RKO (cell line): ENCODE measurements at places on chromosomes 4 and X.
A peak's percentile ranks its signal among the peaks of the same experiment; 100 is the strongest.

DNA sequence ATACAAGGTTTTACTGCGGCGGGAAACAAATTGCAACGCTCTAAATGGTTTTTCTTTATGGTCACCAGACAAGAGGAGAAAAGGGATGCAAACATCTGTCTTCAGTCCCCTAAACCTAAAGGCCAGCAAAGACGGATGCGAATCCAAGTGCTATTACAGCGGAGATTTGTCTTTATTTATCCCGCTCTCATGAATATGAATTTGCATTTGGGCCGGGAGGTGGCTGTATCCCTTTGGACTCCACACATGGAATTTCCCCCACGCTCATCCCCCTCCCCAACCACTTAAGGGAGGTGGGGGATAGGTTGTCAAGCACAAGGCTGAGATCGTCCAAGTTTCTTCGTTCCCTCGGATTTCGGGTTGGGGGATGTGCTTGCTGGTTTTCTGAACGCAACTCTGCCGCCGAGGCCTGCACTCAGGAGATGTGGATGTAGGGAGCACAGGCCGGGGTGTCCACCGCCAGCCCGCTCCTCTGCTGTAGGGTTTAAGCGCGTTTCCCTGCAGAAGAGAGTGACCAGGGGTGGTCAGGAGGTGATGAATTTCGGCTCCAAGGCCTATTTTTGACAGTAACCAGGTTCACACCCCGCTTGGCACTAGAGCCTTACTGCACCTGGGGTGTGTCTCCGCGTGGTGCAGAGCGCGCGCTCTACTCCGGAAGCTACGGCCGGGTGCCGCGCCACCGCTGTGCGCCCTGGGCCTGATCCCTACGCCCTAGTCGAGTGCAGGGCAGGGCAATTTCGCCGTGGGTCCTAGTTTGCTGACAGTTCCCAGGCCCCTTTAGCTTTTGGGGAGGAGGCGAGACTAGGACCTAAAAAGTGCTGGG is 2.3 kb upstream of the PHOX2B start:
- no peak for DNase-seq

DNA sequence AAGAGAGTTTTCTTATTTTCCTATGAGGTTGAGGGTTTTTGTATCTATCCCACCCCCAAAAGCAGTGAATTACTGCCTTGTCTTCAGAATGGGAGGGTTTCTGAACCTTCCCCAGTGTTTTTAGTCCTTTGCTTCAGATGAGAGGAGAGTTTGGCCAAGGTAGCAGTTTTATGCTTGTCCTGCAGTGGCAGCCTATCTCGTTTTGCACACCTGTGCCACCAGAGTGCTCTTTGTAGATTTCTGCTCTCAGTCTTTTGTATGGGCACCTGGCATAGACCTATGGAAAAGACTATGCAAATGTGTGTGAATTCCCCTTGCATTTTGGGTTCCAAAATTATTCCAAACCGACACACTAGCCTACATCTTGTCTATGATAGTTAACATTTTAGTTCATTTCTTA is 5.8 kb downstream of the TBC1D19 start:
- no peak for DNase-seq

GRCh38 chr4:99687120-99687519 is 29.5 kb upstream of the C4orf54 start:
- no peak for DNase-seq

GRCh38 chr4:118712872-118713271 is 27.7 kb downstream of the METTL14 start:
- DNase-seq: peak; percentile 25

DNA sequence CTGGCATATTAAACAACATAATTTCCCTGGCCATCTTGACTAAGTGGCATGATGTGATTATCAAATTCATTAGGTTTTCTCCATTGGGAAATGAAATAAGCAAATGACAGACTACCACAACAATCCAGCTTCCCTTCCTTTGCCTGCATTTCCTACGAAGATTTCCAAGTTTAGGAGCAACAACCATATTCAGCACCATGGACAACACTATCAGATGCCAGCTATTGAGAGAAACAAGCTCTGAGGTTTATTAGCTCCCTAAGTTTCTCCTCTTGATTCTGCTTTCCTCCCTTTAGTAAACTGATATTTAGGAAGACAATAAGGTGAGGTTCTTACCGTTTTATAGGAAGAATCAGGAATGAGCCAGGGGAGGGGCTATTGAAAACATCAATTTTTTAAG is 36.2 kb downstream of the DCX start:
- peak; percentile 50 for DNase-seq

DNA sequence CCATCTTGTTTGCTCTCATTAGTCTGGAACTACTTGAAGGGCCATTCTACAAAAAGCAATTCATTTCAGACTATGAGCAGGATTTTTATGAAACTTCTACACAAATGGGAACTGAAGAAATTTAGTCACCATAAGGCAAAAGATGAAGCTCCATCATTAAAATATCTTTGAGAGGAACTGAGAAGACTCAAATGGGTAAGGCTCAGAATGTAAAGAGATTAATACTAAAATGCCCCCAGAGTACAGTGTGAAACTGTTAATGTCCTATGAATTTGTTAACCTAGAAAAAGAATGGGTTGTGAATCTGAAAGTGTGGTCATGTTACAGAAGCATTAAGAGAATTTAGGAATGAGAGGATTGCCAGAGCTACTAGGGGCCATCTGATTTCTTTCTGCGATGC is 77.9 kb upstream of the SLC7A11 start:
- no peak for DNase-seq

- no peak for DNase-seq
These were observed 118.0 kb downstream of the SOWAHB start for GRCh38 chr4:76779740-76780459.

DNA sequence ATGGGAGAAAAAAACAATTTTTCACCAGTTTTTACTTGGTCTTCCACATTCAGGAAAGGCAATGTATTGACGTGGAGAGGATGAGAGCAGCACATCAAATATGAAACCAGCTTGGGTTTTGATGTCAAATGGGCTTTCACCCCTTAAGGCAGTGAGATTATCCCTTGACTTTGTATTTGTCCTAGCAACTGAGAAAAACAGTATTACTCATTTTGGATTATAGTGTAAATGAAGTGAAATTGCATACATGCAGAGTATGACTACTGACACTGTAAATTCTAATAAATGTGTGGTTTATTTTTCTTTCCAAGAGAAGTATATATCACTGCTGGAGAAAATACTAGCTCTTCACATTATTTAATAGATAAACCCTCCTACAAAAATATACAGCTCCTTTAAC is 863.6 kb upstream of the IGFBP7 start:
- no peak for DNase-seq

- DNase-seq: no peak
These were observed at the start of gene MAOA for GRCh38 chrX:43656005-43656494. MAOA (plus strand) TSS chrX:43656299; CDS start chrX:43656342, 43 bp downstream.

DNA sequence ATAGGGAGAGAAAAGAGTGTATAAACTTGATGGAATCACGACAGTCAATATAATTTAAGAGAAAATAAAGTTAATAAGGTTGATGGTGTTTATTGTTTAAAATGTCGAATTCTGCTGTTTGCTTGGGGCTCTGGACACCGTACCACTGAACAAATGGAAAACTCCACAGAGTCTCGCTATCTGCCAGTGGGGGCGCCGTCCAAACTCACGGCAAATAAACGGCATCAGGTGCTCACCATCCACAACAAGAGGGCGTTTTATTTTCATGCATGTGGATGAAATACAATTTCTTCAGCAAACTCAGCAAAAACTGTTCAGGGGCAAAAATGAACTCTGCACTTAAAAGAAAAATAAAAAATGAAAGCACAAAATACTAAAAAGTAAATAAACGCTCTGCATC is 46.6 kb upstream of the FAM47C start:
- DNase-seq: no peak

DNA sequence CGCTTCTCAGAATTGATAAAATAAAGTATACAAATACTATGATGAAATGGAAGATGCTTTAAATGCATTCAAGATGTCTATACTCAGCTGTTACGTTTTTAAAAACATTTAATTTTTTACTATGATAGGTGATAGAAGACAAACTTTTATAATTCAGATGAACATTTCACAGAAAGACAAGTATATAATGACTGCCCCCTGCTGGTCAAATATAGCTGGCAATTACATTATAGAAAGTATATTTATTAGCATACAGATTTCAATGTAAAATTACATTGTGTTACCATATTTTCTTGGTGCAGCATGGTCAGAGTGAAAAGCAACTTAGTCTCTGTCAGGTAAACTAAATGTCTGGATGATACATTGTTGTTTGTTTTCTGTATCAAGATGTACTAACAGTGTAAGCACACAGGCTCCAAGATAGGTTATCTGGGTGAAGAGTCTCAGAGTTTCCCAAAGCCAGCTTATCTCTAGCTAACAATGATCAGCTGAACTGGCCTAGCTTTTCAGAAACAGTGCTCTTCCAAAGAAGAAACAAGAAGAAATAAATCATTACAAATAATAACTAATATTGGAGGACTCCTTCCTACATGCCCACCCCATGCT is 54.1 kb downstream of the SRPX start:
- DNase-seq: peak; percentile 28

- no peak for DNase-seq
These were observed 25.9 kb downstream of the EIF2S3 start for GRCh38 chrX:24080704-24081103.

GRCh38 chr4:29278585-29278984 is 1441.6 kb upstream of the PCDH7 start:
- peak; percentile 44 for DNase-seq

GRCh38 chr4:151015459-151016347 is 619 bp upstream of the LRBA start:
- DNase-seq: peak; percentile 83

DNA sequence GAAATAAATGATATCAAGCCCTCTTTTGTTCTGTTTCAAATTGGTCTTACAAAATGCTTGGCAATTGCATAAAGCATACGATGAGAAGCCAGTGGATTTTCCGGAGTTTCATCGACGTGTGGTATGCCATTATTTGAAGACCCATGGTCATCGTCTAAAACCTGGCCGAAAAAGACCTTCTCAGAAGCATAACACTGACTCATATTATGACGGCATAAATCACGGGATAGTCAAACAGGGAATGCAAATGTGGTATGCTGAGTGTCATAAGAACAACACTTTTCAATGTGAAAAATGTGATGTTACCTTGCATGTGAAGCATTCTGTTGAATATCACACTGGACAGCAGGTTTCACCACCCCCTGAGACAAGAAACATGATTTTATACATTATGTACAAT is 695.2 kb downstream of the GRXCR1 start:
- no peak for DNase-seq

DNA sequence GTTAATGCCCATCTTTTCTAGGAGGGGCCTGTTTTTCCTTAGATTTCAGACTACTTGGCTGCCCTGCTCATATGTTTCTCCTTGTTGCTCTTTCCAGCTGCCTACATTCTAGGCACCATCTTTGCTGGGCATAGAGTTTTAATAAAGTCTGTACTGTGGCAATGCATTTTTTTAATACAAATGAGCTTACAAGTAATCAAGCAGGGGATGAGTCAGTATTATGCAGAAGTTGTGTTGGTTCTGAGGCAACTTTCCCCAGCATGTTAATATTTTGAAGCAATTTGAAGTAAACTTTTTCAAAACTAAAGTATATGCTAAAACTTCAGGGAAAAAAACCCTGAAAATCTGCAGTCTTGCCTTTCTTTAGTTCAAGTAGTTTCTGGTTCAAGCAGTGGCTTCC is 372.0 kb upstream of the GATB start:
- DNase-seq: no peak

DNA sequence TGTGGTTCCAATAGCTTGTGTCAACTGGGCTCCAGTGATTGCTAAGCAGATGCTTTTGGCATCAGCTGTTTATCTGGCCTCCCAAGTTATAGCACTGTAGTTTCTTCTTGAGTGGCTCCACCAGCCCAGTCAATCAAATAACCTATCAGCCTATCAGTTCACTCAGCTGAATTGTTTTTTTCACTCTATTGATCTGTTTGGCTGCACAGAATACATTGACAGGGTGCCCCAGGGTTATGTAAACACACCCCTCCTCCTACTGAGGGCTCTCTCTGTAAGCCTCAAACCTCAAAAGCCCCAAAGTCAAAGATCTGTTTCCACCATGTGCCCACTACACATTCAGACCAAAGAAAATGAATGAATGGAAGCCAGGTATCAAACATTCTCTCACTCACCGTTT is 214.0 kb downstream of the HS6ST2 start:
- no peak for DNase-seq

GRCh38 chrX:44945736-44946135 is 72.7 kb downstream of the KDM6A start:
- DNase-seq: peak; percentile 16
